ENCODE measurements at places on chromosomes 13 and 19.

DNA sequence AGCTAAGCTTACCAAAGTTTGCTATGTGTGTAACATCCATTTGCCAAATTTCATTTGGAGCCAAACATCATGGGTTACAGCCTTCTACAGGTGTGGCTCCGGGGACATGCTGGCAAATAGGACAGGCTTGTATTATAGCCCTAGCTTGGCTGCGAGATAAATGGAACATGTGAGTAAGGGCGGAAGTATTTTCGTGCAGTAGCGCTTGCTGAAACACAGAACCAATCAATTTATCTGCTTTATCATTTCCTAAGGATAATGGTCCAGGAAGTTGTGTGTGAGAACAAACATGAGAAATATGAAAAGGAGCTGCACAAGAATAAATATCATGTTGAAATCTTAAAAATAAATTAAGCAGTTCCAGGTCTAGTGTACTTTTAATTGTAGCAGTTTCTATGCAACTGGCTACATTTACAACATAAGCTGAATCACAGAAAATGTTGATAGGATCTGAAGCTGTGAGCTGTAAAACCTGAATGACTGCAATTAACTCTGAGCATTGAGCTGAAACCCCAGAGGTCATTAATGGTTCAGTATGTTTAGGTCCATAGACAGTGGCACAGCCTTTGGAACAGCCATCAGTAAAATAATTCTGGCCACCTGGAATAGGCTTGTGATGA lies 22.2 kb upstream of the ZNF100 start:
- DNase-seq: no peak

GRCh38 chr19:51108805-51109146 lies 567 bp upstream of the CTU1 start:
- no peak for DNase-seq

DNA sequence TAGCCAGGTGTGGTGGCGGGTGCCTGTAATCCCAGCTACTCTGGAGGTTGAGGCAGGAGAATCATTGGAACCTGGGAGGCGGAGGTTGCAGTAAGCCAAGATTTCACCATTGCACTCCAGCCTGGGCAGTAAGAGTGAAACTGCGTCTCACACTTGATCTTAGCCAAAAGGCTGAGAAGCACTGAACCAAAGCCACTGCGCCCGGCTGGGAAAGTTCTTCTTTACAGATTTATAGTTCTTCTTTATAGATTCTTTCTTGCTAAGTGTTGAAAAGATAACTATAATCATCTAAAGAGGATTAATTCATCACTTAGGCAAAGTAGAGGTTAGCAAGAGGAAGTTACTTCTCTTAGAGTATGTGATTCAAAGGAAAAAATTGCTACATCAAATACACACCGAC lies 11.1 kb downstream of the ZNF417 start:
- DNase-seq: no peak

GRCh38 chr13:95903569-95903968 lies 149.6 kb downstream of the UGGT2 start:
- DNase-seq: no peak

DNA sequence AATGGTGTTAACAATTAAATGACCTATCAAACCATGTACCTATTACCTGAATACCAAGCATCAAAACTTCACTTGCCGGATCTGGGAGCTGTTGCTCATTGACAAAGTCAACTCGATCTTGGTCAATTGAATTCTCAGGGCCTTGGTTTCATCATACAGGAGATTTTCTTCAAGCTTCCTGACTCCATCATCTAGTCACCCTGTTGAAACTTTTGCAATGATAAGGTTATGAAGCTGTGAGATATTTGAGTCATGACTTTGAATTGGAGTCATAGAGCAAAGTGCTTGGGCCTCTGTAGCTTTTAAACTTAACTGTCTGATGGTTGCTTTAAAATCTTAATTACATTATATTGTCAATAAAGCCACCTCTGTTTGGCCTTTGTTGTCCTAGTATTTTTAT lies 260.9 kb downstream of the COG6 start:
- no peak for DNase-seq

DNA sequence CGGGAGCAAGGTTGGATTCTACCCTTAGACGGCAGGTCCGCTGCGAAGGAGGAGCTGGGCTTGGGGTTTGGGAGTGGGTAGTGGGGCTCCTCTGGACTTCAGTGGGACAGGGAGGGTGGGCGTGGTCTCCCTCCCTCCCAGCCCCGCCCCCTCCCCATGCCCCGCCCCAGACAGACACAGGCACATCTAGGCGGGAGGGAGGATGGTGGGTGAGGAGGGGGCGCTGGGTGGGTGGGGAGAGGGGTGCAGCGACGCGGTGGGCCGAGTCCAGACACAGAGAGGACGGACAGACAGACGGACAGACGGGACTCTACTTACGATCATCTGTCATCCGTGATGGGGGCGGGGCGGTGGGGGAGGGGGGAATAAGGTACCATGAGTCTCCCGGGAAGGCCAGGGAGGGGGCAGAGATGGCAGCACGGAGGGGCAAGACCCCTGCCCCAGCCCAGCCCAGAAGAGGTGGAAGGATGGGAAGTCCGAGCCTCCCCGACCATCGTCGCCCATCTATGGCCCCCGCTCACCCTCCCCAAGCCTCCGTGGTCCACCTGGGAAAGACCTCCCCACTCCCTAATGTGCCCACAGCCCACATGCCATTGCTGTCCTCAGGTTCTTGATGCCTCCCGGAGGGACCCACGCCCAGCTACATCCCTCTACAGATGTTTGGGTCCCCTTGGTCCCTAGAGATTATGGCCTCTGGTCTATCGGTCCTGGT lies 64.8 kb downstream of the UNC13A start:
- DNase-seq: no peak

DNA sequence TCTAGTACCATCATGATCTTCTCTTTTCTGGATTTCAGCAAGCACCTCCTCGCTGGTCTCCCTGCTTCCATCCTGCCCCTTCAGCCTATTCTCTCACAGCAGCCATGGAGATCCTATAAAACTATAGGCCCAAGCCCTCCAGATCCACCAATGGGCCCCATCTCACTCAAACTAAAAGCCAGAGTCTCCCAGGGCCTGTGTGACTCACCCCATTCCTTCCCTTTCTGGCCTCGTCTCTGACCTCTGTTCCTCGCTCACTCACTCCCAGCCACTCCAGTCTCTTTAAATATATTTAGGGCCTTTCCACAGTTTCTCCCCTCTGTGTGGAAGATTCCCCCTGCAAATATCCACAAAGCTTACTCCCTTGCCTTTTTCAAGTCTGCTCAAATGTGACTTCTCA lies 89.7 kb downstream of the HSPH1 start:
- no peak for DNase-seq

GRCh38 chr19:35140962-35141836 lies 1.9 kb upstream of the FXYD7 start:
- peak; percentile 96 for DNase-seq

GRCh38 chr13:114129649-114130062 lies 2.8 kb downstream of the RASA3 start:
- DNase-seq: no peak

- no peak for DNase-seq
Observed at GRCh38 chr13:44396701-44397580, 23.3 kb downstream of the SERP2 start.

- no peak for DNase-seq
Observed at GRCh38 chr13:45258334-45258675, 57.5 kb upstream of the KCTD4 start.

- DNase-seq: no peak
Observed at GRCh38 chr19:48499316-48500090, 12.1 kb downstream of the LMTK3 start.

DNA sequence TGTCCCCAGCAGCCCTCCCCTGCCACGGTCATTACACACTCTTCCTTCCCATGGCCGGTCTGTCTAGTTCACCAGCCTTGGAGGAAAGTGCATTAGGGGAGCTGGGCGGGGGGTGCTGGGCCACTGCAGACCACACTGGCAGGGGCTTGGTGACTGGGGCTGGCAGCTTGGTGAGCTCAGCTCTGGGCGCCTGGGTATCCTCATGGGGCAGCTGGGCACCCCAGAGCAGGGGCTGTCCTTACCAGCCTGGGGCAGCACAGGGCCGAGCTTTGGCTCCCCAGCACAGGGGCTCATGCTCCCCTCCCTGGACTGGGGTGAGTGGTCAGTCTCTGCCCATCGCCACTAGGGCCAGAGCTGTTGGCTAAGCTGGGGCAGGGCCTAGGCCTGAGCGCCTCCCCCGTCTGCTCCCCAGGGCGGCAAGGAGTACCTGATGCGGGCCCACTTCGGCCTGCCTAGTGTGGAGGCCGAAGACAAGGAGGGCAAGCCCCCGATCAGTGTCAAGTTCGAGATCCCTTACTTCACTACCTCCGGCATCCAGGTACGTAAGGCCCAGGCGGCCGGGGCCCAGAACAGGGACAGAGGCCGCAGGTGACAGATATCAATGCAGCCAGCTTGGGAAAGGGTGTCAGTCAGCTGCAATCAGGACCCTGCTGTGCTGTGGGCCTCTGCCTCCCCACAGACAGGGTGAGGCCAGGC lies 35.5 kb downstream of the AP1M1 start:
- no peak for DNase-seq

- no peak for DNase-seq
Observed at GRCh38 chr13:113639616-113640262, 18.3 kb downstream of the ATP4B start.

DNA sequence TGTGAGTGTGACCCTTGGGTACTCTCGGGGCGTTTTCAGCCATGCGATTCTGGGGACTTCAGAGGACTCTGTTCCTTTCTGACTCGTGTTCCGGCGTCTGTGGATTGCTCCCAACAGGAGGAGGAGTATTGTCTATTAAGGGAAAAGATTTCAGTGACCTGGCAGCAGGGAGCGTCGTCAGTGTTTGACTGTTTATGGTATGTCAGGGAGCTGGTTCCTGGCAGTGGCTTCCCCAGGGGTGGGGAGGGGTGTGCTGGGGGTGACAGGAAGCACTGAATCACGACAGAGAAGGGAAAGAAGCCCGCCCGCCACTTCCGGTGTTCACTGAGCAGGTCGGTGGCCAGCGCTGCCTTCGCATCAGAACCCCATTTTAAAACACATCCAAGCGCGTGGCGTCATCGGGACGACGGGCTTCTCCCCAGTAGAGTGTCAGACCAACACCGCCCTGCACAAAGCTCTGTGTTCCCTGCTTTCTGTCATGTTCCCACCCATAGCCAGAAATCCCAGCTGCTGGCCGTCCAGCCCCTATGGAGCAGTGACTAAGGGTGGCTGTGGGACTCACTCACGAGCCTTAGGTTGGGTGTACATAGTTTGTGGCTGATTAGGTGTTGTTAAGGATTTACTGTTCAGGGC lies 33.8 kb downstream of the COL4A2 start:
- DNase-seq: peak; percentile 19

- DNase-seq: no peak
Observed at GRCh38 chr13:112451512-112452379, 75.6 kb downstream of the SPACA7 start.

- peak; percentile 38 for DNase-seq
Observed at GRCh38 chr13:99528547-99528946, 27.3 kb downstream of the TM9SF2 start.

- DNase-seq: no peak
Observed at GRCh38 chr13:84570831-84571230, 688.6 kb upstream of the SLITRK1 start.

DNA sequence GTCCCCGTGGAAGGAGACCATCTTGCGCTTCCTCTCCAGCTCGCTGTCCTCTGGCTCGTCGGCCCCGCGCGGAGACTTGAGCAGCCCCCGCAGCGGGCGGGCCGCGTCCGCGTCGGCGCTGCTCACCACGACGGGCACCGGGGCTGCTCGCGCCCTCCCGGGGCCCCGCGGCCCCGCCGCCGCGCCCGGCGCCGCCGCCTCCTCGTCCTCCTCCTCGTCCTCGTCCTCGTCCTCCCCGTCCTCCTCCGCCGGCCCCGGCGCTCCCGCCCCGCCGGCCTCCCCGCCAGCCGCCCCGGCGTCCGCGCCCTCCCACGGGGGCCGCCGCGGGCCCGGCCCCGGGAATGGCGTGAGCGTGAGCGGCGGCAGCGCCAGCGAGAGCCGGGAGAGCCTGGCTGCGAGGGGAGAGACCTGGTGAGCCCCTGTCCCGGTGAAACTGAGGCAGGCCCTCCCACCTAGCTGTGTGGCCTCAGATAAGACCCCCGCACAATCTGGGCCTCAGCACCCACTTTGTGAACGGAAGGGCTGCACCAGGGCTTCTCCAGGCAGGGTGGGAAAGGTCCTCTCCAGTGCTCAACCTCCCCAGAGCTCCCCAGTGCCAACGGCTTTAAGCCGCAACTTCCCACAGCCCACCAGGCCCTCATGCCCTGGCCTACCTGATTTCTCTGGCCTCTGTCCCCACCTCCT lies 17.8 kb downstream of the LMTK3 start:
- no peak for DNase-seq

- DNase-seq: no peak
Observed at GRCh38 chr13:72379581-72379980, 347.8 kb downstream of the MZT1 start.

GRCh38 chr19:40610396-40611064 lies 9.4 kb downstream of the LTBP4 start:
- peak; percentile 53 for DNase-seq

GRCh38 chr13:81406639-81407292 lies 1065.8 kb upstream of the SPRY2 start:
- DNase-seq: no peak

- no peak for DNase-seq
Observed at GRCh38 chr13:42984691-42985090, 7.3 kb downstream of the EPSTI1 start.

- DNase-seq: no peak
Observed at GRCh38 chr13:22945321-22946226, 235.2 kb upstream of the SGCG start.
